Amygdala (tissue), 56 donors: ENCODE measurements at places on chromosomes 7 and 10.

GRCh38 chr10:52525761-52526160, 211.7 kb downstream of the DKK1 start:
- no peak for DNase-seq

- DNase-seq = no peak
Measured at GRCh38 chr10:19817231-19817933, 1.1 kb downstream of the PLXDC2 start.

DNA sequence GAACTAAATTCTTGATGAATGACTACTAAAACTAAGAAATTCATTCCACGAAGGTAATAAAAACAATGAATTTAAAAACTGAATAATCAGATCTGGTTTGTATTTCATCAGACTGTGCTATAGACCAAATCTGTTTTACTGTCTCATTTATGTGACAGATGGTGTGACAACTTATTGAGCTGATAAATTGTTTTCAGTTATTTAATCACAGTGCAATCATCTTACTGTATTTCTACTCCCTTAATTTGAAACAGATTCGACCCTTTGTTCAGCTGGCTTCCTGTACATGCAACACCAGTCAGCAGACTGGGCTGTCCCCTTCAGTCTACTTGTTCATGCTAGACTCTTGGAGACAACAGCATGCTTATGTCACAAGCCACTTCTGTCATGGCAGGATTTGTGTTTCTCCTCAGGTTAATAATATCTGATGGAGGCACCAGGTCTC, 150.9 kb downstream of the MBL2 start:
- no peak for DNase-seq

GRCh38 chr10:78139341-78139740, 105.7 kb downstream of the RPS24 start:
- no peak for DNase-seq

DNA sequence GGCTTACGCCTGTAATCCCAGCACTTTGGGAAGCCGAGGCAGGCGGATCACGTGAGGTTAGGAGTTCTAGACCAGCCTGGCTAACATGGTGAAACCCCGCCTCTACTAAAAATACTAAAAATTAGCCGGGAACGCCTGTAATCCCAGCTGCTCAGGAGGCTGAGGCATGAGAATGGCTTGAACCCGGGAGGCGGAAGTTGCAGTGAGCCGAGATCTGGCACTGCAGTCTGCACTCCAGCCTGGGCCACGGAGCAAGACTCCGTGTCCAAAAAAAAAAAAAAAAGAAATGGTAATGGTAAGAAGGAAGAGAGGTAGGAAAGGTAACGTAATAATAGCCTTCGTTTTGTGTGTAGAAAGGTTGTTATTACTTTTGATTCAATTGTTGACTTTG, 1.2 kb downstream of the HSPA14 start:
- DNase-seq = no peak

DNA sequence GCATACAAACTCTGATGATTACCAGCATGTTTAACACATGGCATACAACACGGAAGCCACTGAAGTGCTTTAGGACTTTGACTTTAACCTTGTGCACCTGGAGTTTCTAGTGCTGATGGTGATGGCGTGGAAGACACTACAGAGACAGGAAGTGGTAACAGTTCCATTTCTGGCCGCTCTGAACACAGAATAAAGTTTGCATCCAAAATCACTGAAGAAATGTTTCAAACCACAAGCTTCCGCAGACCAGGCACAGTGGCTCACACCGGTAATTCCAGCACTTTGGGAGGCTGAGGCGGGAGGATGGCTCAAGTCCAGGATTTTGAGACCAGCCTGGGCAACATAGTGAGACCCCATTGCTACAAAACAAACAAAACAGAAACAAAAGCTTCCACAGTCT, 40.3 kb upstream of the TNPO3 start:
- no peak for DNase-seq

GRCh38 chr10:104067525-104067924, 18.2 kb downstream of the COL17A1 start:
- DNase-seq = no peak

DNA sequence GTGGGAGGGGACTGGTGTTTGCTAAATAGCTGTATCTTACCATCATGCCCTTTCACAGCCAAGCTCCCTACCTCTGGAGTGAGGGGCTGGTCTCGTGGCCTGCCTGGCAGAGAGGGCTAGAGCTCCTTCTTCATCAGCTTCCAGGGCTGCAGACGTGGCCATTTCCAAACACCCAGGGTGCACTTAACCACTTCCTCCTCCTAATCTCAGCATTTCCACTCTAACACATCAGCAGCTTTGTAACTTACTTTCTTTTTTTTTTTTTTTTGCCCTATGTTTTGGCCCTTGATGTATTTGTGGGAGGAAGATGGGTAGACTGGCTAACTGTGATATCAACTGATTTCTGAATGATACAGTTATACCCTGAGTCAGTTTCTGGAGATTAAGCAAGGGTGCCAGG, 27.4 kb downstream of the LRRC4 start:
- no peak for DNase-seq

- no peak for DNase-seq
Measured at GRCh38 chr7:55073051-55073511, 54.3 kb downstream of the EGFR start.

- DNase-seq = no peak
Measured at GRCh38 chr10:127368929-127369328, 172.5 kb upstream of the INSYN2A start.

- no peak for DNase-seq
Measured at GRCh38 chr10:102837230-102837721, at the start of gene CYP17A1. Gene CYP17A1 (minus strand): TSS chr10:102837413. CDS start chr10:102837361, 52 bp downstream.

- DNase-seq = no peak
Measured at GRCh38 chr10:119724593-119725516, 995 bp upstream of the INPP5F start.
